BJ (cell line): ENCODE measurements at places on chromosomes 7 and 10.

GRCh38 chr10:9140373-9140772 lies 1085.9 kb downstream of the GATA3 start:
- DNase-seq: no peak

GRCh38 chr10:125009661-125010161 lies 67.8 kb downstream of the ZRANB1 start:
- no peak for DNase-seq

DNA sequence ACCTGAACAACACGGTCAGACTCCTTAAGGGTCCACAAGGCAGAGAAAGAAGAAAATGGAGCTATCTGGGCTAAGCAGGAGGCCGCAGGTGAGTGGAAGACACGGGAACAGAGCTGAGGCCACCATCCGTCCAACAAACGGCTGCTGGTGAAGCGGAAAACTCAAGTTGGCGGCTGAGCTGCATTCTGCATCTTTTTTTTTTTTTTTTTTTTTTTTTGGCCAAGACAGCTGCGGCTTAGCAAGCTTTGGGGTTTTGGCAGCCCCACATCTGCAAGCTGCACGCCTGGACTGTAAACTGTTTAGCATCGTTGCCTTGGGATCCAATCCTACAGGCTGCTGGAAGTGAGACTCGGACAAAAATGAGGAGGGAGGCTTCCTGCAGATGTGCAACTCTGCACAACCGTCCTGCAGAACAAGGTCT lies 37.4 kb downstream of the RGS10 start:
- DNase-seq: no peak

DNA sequence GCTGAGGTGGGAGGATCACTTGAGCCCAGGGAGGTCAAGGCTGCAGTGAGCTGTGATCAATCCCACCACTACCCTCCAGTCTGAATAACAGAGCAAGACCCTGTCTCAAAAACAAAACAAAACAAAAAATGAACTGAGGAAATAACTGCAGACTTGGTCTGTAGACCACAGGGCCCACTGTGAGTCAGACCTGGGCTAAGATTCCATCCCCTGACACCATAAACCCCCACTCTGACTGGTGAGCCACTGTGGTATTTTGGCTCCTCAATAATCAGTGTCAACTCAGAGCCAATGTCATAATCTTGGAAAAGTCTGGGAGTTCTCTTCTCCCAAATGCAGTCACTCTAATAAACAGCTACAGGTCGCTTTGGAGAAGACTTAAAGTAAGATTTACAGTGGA lies 24.0 kb upstream of the ERCC6 start:
- no peak for DNase-seq

DNA sequence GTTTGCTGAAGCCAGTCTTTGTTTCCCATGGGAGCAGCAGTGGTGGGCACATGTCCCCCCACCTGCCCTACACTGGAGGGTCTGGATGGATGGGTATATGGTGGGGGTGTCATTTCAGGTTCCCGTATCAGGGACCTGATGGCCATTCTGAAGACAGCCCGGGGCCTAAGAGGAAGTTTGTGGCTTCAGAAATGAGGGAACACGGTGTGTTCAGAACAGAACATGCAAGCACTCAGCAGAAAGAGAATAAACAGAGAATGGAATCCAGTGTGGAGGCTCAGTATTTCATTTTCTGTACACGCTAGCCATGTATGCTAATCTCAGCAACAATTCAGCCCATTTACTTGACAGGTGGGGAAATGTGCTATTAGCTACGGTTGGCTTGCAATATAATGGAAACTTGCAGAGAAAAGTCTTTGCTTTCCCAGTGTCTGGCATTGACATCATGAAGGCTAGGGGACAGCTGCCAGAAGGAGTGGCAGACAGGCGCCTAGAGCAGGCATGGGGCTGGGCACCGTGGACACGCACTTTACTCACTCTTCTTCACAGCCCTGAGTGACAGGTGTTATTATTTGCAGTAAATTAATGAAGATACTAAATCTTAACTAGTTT lies 98.6 kb downstream of the ELMO1 start:
- no peak for DNase-seq

DNA sequence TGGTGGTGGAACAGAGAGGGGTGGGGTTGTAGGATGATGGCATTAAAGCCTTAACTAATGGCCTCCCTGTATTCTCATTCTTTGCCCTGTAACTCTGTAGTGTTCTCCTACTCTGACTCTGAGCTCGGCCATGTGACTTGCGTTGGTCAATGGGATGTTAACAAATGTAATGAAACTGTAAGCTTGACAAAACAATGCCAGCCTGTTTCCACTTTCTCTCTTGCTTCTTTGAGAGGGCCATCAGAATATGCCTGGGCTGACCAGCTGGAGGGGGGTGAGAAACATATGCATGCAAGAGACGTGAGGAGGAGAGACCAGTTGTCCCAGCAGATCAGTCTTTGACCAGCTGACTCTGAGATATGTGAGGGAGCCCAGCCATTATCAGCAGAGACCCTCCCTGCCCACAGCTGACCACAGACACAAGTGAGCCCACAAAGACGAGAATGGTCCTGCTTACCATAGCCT lies 100.6 kb downstream of the ICA1 start:
- DNase-seq: no peak

- no peak for DNase-seq
Observed at GRCh38 chr10:125565046-125565445, 117.9 kb downstream of the TEX36 start.

- DNase-seq: no peak
Observed at GRCh38 chr10:450463-450862, 239.0 kb downstream of the DIP2C start.

GRCh38 chr10:17425584-17426262 lies 28.7 kb downstream of the ST8SIA6 start:
- no peak for DNase-seq

DNA sequence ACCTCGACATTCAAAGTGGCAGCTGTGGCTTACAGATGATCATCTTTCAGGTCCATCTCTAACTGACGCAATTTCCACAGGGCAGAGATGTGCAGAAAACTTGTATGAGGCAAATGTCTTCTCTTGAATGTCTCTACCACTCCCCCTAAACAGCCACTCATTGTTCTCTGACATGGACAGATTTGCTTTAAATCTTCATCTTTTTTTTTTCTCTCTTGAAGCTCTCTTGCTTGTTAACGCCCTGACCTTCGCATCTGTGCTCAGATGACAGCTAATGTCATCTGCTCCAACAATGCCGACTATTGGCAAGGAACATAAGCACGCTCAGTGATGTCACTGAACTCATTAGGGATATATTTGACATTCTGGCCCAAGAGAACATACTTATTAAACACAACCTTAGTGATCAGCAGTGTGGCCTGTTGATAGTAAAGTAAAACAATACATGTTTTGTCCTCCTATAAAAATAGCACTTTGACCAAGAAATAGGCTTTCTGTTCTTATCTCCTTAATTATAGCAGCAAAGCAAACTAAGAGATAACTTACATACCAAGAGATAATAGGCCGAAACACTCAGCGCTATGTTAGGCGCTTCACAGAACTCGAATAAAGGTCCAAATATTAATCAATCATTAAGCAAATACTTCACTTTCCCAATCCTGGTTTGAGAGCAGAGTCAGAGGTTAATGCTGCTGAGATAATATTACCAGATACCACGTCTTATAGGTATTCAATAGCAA lies 583.5 kb downstream of the PARD3 start:
- DNase-seq: no peak

DNA sequence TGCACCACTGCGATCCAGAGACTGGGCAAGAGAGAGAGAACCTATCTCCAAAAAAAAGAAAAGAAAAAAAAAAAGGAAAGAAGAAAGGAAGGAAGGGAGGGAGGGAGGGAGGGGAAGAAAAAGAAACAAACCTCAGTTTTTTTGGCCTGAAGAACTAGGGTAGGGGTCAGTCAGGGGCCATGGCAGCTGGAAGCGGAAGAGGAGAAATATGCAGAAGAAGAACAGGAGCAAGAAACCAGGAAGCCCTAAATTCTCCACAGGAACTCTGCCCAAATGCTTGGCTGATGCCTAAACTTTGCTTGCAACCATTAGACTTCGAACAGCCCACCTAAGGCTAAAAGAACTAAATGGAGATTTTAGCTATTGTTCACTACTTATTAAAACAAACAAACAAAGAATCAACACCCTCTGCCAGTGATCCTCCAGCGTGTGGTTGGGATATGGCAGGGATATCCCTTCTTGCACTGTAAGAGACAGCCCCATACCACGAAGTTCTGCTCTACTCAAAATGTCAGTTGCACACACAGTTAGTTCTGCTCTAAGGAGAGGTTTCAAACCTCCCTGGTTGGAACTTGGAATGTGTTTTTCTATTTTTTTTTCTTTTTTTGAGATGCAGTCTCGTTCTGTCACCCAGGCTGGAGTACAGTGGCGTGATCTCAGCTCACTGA lies 139.5 kb downstream of the FAM107B start:
- no peak for DNase-seq
